ENCODE measurements at places on chromosomes 1 and 21. TPM values are rescaled to one million over a fixed set of nuclear protein-coding genes. Genes with fewer than 3 reads are reported as not detected.

SPRR2A gene
- total RNA-seq, result 0.96 TPM

KCNJ15 gene
- total RNA-seq, result 58.5 TPM

MCOLN3 gene
- total RNA-seq, result 3.2 TPM

TXNIP gene
- 744 TPM for total RNA-seq

SLC1A7 gene
- not detected for total RNA-seq

ADAMTS5 gene
- total RNA-seq, result 10.3 TPM

ARHGAP30 gene
- 12.1 TPM for total RNA-seq

SLC22A15 gene
- total RNA-seq, result 10.3 TPM

PTAFR gene
- 9.9 TPM for total RNA-seq

NCAM2 gene
- total RNA-seq, result 3.7 TPM

ALX3 gene
- total RNA-seq, result not detected

SFPQ gene
- total RNA-seq, result 389 TPM

ROR1 gene
- total RNA-seq, result 6.2 TPM

SPATA45 gene
- total RNA-seq, result not detected

- peak; percentile 44 for DNase-seq
These were observed 2.5 kb downstream of the INKA2 start for GRCh38 chr1:111736548-111737215.

DNA sequence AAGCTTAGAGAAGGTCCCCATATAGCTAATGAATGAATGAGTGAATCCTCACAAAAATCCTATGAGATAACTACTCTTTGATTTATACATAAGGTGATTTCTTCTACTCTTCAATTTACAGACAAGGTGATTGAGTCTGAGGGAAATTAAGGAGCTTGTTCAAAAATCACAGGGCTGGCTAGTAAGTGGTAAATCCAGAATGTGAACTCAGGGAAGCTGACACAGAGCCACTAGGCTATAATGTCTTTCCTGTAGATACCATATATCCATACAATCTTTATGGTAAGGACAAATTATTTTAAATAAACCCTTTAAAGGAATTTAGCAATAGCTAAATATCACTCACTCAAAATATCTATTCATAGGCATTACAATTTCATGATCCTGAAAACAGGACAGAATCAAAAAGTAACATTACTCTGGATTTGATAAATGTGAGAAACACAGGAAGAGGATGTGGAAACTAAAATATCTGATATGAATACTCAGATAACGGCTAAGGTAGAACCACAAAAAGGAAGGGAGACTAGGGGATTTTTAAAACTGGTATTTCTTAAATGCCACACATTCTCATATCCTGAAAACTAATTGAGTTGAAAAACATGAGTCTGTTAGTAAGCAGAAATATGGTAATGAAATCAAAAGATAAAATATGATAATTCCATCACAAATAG is 108.2 kb downstream of the NBPF12 start:
- no peak for DNase-seq

GRCh38 chr1:171179318-171180227 is 5.5 kb upstream of the FMO2 start:
- no peak for DNase-seq

DNA sequence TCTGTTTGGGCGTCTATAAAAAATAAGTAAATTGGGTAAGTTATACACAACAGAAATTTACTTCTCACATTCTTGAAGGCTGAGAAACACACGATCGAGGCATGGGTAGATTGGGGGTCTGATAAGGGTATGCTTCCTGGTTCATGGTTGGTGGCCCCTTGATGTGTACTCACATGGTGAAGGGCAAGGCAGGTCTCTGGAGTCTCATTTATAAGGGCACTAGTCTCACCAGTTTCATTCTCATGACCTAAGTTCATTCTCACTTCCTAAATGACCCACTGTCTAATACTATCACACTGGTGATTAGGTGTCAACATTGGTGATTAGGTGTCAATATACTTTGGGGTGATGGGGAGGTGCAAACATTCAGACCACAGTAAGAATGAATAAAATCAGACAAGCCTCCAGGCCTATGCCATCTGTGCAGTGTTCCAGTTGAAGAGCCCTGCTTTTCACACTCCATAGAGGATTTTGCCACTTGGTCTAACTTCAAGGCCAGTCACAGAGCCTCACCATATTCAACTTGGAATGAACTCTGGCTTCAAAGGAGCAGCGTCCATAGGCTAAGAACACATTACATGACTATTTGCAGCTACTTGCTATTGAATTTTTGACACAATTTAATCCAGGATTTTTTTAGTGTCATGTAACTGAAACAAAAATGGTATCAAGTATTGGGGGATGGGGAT is 2.5 kb upstream of the GBP4 start:
- no peak for DNase-seq

GRCh38 chr21:34838956-34839820 is 170.4 kb downstream of the CLIC6 start:
- no peak for DNase-seq

DNA sequence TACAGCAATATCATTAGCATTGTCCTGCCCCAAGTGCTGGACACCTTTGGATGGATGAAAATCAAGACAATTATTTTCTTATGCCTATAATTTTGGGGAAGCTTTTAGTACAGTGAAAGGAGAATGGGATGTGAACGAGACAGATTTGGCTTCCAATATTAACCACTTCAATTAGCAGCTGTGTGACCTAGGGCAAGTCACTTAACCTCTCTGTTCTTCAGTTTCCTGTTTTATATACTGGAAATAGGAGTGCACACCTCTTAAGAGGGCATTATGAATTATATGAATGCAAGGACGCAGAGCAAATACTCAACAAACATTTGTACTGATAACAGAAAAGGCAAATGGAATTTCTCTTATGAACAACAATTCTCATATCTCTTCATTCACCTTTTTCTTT is 18.5 kb downstream of the CYP2J2 start:
- DNase-seq, result no peak

DNA sequence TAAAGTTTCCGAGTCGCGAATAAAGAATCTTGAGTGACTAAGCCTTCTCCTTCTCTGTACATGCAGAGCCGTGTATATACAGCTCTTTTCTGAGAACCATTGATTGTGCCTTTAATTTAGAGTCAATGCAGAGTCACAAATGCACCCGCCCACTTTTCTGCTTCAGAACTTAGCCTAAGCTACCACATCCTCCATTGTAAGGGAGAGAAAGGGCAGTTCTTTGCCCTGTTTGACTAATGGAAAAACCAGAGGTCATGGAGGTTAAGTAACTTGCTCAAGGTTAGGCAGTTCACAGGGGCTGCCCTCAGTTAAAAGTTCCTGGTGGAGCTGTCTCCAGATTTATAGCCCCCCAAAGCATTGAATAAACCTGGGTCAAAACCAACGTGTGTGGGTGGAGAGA is 139.6 kb downstream of the TOMM20 start:
- no peak for DNase-seq

DNA sequence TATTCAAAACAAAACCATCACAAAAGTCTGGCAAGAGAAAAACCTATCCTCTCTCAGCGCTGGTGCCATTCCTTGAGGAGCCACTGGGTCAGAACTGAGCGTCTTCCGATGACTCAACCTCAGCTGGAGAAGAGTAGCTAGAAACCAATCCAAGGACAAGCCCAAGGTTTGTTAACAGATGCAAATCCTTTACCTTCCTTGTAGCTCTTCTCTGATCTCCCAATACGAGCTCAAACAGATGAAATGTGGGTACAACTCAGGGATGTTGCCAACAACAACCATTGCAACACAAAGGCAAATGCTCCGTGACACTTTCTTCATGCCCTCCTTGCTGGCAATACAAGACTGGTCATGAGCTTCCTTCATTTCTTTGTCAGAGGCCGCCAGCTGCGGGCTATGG is 337.1 kb downstream of the SIPA1L2 start:
- DNase-seq, result no peak

GRCh38 chr1:223849352-223850254 is 3.9 kb upstream of the TP53BP2 start:
- DNase-seq, result no peak

- no peak for DNase-seq
These were observed 114.8 kb upstream of the BARHL2 start for GRCh38 chr1:90831910-90832309.

DNA sequence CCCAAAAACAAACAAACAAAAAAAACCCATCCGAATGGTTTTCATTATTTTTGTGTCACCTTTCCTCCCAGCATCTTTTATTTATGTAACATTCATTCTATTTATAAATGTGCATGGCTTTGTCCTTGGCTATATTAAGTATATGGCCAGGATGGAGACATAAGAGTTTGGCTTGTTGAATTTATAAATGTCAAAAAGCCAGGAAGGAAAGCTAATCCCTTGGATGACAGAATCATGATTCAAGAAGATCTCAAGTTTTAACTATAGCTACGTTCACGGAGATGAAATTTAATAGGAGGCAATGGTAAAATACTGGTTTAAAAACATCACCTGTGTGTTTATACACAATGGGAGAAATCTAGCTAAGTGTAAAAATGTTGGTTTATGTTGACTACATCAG is 5.0 kb downstream of the CEP170 start:
- DNase-seq, result no peak

- DNase-seq, result no peak
These were observed 47.8 kb upstream of the NRDC start for GRCh38 chr1:51926171-51926812.

- peak; percentile 63 for DNase-seq
These were observed 22.1 kb upstream of the CASZ1 start for GRCh38 chr1:10818262-10819197.

- DNase-seq, result no peak
These were observed 141.4 kb upstream of the ZNHIT6 start for GRCh38 chr1:85849660-85850059.

GRCh38 chr1:172770071-172770470 is 111.2 kb downstream of the FASLG start:
- no peak for DNase-seq

GRCh38 chr1:43982808-43983207 is 3.8 kb downstream of the B4GALT2 start:
- no peak for DNase-seq

DNA sequence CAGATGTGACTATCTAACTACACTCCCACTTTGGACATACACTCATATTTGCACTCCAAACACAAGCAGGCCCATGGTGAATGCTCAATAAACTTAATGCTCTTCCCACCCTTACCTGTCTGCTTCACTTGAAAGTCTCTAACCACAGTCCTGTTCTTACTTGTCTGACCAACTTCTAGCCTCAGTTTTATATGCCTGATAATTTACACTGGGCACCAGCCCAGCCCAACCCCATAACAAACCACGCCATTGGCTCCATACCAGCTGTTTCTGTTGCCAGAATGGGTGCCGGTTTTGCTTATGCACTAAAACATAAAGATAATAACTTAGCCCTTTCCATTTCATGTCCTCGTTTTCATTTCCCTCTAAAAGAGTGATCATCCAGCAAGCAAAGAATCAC is 395.4 kb downstream of the NTNG1 start:
- DNase-seq, result peak; percentile 55

DNA sequence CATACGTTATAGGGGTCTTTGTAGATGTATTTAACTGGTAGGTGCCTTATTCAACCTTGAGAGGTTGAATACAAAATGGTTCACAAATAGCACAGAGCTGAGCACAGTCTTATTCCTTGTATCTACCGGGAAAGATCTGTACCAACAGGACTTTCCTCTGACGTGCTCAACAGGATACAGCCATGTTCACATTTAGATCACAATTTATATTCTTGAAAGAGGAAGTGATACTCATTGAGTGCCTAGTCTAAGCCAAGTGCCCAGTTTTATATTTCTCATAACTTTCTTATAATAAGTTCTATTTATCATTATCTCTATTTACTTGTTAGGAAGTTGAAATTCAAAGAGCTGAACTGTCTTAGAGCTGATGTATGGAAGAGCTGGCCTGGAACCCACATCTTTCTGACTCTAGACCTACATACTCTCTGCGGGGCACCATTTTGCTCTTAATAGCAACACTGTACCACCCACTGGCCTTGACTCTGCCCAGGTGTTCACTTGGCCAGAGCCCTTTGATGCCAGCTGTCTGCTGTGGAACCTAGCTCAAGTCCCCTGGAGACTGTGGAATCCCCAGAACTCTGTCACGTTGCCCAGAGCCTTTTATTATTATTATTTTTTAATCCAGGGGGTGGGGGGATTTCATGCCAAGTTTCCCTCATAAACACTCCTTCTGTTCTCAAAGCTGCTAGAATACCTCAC is 156.2 kb downstream of the TPR start:
- no peak for DNase-seq

DNA sequence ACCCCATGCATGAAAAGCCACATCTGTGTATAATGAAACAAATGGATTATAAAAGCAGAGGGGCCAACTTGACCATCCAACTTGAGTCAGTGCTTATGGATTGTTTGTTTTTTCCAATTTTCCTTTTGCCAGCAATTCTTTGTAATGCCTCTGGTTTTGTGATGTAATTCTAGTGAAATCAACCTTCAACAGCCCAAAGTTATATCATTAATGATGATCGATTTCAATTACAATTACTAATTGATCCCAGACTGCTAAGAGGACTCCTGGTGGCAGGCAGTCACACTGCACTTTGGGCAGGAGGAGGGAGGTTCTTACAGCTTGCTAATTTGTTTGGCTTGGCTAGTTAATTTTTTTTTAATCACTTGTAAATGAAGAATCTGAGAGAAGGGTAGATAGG is 552.3 kb downstream of the NUF2 start:
- DNase-seq, result no peak

GRCh38 chr1:151992303-151993083 is 1.2 kb downstream of the S100A10 start:
- peak; percentile 73 for DNase-seq

DNA sequence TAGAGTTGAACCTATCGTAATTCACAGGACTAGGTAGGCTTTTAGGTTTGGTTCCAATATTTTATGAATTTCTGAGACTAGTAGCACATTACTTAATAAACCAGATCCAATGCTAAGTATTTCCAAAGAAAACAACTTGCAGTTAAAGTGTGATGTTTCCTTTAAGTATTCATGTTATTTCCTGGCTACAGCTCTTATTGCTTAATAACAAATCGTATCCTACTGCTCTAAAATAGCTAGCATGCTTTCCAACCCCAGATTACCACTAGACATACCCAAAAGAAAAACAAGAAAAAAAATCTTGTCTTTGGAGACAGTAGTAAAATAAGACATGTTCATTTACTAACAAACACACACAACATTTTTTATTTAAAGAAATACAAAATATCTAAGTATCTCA is 898 bp downstream of the KRTAP27-1 start:
- no peak for DNase-seq

DNA sequence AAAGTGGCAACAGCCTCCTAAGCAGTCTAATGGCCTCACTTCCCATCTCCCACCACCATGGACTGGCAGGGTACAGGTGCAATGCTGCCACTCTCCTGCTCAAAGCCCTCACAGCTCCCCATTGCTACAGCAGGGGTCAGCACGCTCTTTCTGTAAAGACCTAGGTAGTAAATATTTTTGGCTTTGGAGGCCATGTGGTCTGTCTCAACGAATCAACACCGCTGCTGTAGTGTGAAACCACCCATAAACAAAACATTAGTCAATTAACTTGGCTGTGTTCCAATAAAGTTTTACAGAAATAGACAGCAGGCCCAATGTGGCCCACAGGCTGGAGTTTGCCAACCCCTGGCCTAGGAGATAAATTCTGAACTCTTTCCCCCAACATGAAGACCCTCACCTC is 44.6 kb upstream of the TMEM125 start:
- DNase-seq, result no peak

DNA sequence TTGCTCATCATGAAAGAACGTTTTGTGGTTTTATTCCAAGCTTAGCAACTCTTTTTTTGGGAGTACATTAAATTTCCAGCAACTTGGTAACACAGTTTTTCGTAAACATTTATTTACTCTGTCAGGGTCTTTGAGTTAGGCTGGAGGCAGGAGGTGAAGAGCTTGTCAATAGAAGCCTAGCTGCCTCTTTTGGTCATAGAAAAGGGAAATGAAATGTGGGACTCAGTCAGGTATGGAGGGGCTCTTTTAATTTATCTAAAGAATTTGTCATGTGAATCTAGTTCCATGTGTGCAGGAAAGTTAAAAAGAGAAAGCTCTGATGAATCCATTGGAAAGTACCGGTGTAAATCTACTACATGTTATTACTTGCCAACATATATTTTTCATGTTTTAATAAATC is 45.9 kb upstream of the PRMT6 start:
- no peak for DNase-seq
